ENCODE measurements at places on chromosomes 5 and 9.

DNA sequence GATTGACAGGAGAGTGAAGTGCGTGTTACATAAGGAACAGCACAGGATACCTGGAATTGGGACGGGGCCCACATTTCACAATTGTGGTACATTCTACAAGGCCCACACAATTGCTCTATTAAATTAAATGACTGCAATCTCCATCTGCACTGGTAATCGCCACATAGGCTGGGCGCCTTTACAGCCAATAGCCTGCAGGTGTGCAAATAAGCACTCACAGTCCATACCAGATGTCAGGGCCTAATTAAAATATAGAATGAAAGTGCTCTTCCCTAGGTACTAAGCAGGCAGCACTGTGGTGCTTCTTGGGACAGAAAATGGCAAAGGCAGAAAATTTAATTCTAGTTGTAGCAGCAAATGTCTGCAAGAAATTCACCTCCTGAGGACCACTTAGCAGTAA is 82.7 kb downstream of the ATP10B start:
- DNase-seq: no peak

- no peak for DNase-seq
Observed at GRCh38 chr5:94623877-94624276, 5.4 kb downstream of the SLF1 start.

GRCh38 chr9:109499631-109500410 is 1.7 kb upstream of the PTPN3 start:
- no peak for DNase-seq

DNA sequence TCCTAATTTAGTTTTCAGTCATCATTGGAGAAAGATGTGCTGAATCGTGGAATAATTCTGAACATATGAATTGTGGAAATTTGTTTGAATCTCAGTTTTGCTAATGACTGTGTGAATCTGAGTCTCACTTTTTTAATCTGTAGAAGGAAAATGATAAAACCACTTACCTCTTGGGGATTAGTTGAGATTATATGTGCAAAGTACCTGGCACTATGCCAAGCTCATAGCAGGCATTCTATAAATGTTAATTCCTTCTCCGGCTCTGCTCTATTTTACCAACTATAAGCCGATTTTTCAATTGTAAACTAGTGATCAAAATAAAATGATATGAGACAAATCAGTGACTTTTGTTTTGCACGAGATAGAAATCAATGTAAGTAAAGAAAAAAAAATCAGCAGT is 290.8 kb downstream of the TRPM3 start:
- DNase-seq: no peak

- DNase-seq: no peak
Observed at GRCh38 chr5:92380069-92380770, 997.1 kb upstream of the ARRDC3 start.

DNA sequence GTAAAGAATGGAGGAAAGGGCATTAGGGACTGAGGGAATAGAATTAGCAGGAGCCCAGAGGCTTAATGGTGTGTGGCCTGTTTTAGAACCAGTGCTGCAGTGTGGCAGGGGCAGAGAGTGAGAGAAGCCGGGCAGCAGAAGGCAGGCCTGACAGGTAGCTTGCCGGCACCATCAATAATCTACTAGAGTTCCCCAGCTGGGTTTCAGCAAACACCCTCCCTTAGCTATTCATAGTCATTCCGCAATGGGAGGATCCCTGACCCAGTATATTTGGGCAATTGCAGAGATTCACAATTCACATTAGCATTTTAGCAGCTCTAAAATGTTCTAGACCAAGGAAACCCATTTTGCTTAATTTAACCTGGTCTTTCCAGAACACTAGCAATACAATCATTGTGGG is 227.8 kb downstream of the ARRDC3 start:
- no peak for DNase-seq

DNA sequence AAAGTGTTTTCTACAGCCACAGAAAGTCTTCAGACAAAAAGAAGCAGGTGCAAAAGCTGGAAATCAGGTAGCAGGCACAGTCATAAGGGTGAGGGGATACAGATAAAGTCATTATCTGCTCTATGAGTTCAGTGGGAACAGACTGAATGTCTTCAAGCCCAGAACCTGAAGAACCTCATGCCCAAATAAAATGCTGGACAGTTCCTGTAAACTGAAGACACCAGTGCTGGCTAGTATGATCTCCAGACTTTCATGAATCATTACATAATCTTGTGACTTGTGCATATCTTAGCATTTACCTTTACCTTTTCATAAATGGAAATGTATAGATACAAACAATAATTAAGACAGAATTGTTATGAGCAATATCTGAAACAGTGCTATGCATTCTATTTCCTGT is 728.7 kb downstream of the DNAH5 start:
- no peak for DNase-seq

All from stimulated activated CD8-positive, alpha-beta memory T cell treated with anti-CD3 and anti-CD28 coated beads, Interleukin-7, amount 100 ng/mL, for 1 hour (primary cell).